ENCODE measurements at places on chromosomes 2 and 18. TPM values are rescaled to one million over a fixed set of nuclear protein-coding genes. Genes with fewer than 3 reads are reported as not detected.

GRCh38 chr2:64865831-64866345 is 123.3 kb upstream of the SLC1A4 start:
- no peak for DNase-seq

DNA sequence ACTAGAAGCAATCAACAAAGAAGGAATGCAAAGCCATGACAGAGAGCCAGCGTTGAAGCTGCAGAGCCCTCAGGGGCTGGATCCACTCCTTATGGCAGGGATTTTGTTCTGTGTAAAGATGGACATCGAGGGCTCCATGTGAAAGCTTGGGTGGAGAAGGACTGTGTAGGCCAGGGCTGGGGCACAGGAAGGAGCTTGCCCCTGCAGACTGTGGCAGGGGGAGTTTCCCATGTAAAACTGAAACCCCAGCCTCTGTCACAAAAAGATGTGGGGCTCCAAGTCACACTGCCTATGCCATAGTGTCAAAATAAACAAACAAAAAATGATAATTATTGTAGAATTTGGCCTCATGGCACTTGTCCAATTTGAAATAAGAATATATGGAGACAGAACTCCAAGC is 408.7 kb upstream of the HS6ST1 start:
- DNase-seq = peak; percentile 56

GRCh38 chr2:180359522-180360282 is 352.6 kb upstream of the CWC22 start:
- DNase-seq = peak; percentile 49

DNA sequence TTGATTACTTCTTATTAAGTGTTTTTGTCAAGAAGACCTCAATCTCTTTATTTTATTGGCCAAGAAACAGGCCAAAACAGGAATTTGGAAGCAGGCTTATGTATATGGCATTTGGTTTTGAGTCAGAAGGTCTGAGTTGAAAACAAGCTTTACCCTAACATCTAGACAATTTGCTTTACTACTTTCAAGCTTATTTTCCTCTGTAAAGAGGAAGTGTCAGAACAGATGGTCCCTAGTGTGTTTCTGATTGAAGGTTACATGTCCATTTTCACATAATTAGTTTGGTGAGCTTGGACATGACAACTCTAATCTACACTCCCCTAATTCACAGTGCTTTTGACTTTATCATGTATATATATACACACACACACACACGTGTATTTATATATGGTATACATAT is 19.8 kb upstream of the MAP4K4 start:
- no peak for DNase-seq

DNA sequence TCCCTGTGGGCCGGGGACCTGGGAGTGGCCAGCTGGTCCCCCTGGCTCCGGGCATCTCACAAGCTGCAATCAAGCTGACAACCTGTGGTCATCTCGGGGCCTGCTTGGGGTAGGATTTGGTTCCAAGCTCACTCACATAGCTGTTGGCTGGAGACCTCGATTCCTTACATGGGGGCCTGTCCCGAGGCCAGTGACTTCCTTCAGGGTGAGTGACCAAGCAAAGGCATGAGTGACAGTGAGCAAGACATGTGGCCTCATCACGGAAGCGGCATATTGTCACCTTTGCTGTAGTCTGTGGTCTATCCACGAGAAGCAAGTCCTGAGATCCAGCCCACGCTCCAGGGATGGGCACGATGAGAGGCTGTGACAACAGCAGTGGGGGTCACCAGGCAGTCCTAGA is 131.4 kb upstream of the ID2 start:
- DNase-seq = peak; percentile 76

DNA sequence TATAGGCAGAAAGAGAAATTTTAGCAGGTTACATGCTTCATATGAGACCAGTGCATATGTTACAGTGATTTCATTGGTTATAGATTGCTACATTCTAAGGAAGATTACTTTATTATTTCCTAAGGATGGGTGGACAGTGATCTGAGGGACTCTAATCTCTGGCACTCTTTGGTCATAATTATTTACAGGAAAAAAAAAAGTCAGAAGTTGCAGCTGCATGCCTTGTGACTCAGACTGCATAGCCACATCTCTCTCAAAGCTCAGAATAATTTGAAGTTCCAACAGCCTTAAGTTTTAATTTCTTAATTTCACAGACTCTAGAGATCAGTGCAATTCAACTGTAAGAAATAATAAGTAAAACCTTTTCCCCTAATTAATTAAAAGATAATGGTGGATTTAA is 27.1 kb upstream of the BARD1 start:
- no peak for DNase-seq

DNA sequence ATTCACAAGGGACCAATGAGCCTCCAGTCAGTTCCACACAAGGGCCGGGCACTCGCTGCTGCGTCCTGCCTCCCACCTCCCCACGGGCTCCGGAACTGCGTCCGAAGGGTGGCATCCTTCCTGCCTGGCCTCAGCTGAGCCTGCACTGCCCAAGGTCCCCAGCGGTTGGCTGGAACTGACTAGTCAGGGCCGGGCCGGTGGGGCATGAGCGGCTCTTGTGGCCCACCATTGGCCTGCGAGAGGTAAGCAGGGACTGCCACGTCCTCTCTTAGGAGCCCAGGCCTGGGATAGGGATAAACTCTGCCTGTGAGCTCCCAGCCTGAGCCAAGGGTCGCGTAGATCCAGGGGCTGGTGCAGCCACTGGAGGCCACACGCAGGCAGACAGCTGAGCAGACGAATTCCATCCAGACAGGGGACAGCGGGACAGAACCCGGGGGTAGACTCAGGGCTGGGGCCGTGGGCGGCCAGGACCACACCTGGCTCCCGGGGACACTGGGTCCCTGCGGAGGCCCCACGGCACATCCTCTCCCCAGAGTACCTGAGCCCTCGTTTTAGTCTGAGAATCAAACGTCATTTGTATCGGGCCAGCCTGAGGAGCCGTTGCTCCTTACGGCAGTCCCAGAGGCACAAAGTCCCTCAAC is 148.4 kb downstream of the ZNF516 start:
- DNase-seq = peak; percentile 62

DNA sequence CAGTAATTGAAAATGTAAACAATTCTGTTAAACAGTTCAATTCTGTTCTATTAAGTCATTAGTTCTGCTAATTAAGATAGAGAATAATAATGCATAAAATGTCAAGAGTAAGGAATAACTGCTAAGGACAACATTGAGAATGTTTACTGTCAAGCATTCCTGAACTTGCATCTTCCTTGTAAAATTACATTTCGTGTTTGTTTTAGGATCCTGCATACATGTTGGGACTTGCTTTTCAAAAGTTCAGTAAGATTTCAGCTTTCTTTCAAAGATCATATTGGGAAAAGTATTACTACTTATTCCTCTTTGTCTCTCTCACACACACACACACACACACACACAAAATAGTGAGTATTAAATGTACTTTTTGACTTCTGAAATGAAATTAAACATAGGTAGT is 20.5 kb downstream of the DYNC1I2 start:
- DNase-seq = no peak

DNA sequence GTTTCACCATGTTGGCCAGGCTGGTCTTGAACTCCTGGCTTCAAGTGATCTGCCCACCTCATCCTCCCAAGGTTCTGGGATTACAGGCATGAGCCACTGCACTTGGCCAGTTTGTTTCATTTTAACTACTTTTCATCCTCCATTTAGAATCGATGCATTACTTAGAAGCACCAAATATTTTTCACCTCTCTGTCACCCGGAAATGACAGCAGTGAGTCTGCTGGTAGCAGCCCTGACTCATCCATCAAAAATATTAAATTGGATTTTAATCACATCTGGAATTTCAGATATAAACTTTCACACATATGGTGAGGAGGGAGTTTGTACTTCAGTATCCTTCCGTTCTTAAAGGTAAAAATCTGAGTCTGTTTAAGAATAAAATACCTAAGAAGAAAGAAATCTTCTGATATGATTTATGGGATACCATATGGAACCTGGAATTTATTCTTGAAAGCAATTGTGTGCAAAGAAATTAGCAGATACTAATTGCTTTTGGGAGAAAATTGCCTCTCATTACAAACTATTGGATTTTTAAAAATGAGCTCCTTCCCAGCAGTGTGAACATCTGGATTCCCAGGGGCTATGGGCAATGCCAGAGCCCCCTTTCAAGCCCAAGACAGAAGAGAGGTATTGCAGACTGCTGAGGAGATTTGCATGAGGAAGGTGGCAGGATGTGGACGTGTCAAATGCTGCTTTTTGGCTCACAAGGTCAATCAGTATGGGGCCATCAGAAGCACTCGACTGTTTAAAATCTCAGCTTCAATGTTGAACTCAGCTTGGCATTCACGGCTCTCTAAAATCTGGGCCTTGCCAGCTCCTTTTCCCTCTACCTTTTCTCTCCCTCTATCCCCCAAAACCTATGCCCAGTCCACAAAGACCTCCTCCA is 279.5 kb upstream of the SIX2 start:
- no peak for DNase-seq

GRCh38 chr2:30684026-30684425 is 123.2 kb downstream of the CAPN13 start:
- DNase-seq = no peak

The IL1B gene
- not detected for total RNA-seq

The CFAP210 gene
- not detected for total RNA-seq

The ELOA2 gene
- total RNA-seq = not detected

The FOXI3 gene
- not detected for total RNA-seq

The MSGN1 gene
- not detected for total RNA-seq

The FBXO48 gene
- 1.8 TPM for total RNA-seq

The RBM44 gene
- 0.38 TPM for total RNA-seq

The GATA6 gene
- 5.2 TPM for total RNA-seq

The EGR4 gene
- total RNA-seq = not detected

The C2orf42 gene
- total RNA-seq = 10.4 TPM

The PARD6G gene
- total RNA-seq = 89.6 TPM

Data from lower leg skin (tissue), 4 donors.